ENCODE measurements at places on chromosomes 7 and 10.

DNA sequence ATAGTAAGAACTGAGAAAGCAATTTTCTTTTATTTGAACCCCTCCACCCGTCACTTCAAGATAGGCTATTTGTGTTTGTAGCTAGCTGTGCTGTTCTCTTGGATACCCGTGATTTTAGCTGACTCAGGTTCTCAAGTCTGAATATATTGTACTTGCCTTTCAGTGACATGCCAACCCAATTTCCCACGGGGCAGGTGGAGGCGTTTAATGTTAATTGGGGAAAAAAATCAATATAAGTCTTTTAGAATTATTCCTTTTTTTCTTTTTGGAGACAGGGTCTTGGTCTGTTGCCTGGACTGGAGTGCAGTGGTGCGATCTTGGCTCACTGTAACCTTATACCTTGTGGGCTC lies 36.4 kb downstream of the ZRANB1 start:
- DNase-seq: no peak

GRCh38 chr7:68699090-68699711 lies 899.1 kb upstream of the AUTS2 start:
- no peak for DNase-seq

DNA sequence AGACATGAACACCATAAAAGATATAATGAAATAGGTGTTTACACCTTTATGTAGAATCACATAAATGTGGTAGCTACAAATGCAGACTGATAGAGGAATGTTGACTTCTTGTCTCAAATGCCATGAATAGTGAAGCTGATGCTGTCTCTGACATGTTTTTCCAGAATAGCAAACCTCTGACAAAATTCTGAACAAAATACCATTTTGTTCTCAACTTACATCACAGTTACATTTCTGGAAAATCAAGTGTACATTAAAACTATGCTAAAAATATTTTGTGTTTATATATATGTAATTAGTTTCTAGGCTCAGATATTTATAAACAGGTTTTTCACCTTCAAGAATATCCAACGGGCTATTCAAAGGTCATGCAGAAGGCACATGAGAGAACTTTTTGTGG lies 16.8 kb upstream of the PTPN12 start:
- no peak for DNase-seq

DNA sequence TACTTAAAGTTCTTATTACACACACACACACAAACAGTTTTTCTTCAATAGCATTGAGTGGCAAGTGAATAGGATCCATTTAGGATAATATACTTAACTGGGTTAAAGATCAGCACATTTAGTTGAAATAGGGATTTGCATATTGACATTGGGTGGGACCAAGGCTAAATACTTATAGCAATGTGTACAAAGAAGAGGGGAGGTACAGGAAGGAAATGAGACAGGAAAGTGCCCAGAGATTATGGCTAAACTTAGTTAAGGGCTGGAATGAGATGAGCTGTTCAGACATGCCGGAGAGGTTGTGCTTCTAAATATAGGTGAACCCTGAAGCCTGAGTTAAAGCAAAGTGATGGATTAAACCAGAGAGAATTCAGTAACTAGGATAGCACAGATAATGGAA lies 95.1 kb downstream of the LSMEM1 start:
- DNase-seq: no peak

DNA sequence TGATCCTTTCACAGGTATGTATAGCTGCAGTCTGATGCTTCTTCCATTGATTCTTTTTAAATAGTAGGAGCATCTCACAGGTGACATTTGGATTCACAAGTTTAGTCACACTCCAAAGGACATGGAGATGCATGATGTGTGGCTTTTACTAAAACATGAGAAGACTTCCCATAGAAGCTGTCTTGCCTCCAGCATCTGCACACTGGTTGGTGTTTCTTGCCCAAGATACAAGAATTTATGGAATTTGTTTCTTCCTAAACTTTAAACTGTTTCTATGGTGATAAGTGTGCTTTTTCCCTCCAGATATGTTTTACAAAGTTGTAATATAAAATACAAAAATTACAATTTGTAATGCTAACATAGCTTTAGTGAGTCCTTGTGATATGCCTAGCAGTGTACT lies 24.2 kb downstream of the ADIRF start:
- DNase-seq: no peak

GRCh38 chr7:139702313-139702731 lies 75.5 kb downstream of the HIPK2 start:
- no peak for DNase-seq

- DNase-seq: no peak
These were observed 167.5 kb downstream of the ITGB1 start for GRCh38 chr10:32790483-32790882.

GRCh38 chr7:90715067-90715466 lies 118.9 kb downstream of the CDK14 start:
- no peak for DNase-seq

- no peak for DNase-seq
These were observed 1404.2 kb upstream of the CELF2 start for GRCh38 chr10:9613338-9614075.

GRCh38 chr10:76031769-76032699 lies 600.6 kb downstream of the LRMDA start:
- no peak for DNase-seq

GRCh38 chr10:1774796-1775195 lies 37.5 kb upstream of the ADARB2 start:
- DNase-seq: no peak

DNA sequence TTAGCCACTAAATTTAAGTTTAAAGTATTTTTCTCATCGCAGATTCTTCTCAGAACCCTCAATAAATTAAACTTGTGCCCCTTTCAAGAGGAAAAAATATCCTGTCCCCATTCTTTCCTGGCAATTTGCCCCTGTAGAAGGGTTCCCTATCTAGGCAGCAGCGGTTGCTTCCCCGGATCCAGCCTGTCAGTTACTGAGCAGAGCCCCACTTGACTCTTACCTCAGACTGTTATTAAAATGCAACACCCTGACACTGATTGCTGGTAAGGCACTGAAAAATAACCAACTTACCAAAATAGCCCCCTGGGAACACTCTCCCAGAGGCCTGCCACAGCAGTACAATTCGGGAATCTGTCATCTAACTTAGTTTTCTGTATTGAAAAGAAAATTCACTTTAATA lies 13.9 kb downstream of the LMTK2 start:
- DNase-seq: no peak

DNA sequence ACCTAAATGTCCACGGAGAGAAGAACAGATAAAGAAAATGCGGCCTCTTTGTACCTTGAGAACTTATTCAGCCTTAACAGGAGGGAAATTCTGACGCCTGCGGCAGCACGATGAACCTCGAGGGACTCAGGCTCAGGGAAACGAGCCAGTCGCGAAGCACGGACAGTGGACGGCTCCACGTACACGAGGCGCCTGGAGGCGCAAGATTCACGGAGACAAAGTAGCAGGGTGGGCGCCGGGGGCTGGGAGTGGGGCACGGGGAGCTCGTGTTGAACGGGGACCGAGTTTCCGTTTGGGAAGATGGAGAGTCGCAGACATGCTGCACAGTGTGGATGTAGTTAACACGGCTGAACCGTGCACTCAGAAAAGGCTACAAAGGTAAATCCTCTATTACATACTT lies 13.2 kb upstream of the UTF1 start:
- no peak for DNase-seq

GRCh38 chr7:1197997-1198625 lies 34.6 kb upstream of the UNCX start:
- no peak for DNase-seq

- no peak for DNase-seq
These were observed 409.4 kb downstream of the GATA3 start for GRCh38 chr10:8463853-8464252.

DNA sequence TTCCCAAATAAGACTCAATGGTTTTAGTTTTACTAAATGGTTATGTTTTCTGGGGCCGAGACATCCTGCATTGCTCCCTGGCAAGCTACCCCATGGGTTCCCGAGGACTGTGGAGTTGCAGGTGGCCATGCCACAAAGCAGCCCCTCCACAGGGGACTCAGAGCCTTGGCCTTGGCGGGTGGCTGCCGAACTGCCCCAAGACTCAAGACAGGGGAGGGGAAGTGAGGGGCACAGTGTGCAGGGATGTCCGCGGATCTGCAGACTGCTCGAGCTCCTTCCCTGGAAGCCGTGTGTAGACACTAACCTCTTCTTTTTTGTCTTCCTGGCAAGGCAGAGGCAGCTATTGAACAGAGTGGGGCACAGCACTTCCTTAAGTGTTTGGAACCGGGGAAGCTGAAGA lies 154.6 kb downstream of the EBF3 start:
- no peak for DNase-seq

DNA sequence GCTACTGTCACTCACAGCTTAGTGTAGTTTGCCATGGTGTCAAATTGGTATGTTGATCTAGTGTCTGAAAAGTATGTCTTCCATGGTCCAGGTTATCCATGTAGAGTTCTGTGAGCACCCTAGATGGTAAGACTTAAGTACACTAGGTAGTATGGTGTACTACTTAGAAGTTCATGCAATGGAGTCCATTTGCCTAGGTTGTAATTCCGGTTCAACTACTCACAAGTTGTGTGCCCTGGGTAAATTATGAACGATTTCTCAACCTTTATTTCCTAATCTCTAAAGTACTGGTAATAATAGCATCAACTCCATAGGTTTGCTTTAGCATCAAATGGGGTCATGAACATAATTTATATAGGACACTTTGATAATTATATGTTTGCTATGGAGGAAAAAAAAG lies 666.2 kb upstream of the CELF2 start:
- DNase-seq: no peak

DNA sequence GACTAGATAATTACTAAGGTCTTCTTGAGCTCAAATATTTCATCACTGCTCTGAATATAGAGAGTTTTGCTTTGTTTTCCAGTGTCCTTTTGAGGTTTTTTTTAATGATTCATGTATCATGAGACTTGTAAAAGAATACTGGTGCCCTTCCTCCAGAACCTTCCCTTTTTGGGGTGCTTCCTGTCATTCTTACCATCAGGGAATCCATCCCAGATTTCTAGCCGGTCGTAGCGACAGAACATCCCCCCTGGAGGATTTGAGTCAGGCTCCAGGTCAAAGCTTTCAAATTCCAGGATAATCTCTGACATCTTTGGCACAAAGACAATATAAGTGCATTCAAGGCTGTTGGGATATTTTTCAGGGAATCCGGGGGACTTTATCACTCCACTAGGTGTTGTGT lies 71.0 kb downstream of the NRP1 start:
- DNase-seq: no peak

DNA sequence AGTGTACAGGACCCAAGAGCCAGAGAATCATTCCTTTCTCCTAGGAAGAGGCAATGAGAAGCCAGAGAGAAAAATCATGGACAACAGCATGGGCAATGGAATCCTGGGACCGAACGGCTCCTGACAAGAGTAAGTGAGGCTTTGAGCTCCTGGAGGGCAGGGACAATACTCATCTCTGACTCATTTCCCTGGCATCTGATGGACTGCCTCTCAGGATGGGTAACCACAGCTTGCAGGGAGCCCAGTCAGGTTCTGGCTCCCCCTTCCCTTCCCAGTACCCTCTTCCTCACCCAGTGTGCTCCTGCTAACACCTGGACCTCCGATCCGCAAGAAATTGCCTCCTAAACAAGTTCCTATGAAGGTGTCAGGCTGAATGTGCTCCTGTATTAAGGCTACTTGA lies 51.2 kb upstream of the SORCS3 start:
- DNase-seq: no peak

DNA sequence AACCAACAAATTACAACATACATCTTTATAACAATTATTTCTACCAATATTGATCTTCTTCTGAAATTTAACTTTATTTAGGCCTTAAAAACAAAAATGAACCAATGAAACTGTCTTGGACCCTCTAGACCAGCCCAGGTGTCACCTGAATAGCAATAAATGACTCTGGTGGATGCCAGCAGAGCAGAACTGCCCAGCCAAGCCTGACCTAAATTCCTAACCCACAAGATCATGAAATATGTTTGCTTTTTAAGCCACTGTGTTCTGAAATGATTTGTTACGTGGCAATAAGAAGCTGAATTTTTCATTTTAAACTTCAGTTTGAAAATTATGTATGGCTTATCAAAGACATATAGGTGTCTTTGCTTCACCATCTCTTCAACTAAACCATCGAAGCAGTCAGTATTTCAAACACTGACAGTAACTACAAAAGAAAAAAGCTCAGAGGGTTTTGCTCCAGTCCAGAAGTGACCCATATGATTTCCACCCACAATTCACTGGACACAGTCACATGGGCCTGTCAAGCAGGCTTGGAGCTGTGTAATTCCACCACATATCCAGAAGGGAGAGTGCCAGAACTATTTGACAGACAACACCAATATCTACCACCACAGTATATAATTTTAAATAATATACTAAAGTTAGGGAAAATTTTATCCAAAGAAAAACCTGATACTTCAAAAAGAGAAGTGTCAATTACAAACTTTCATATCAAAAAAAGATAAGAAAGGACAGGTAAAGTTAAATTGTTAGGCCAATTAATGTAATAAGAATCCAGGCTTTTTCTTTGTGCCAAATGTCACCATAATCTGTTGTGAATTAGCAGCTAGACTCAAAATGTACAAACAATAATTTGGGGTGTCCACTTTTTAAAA lies 94.5 kb downstream of the KMT2C start:
- no peak for DNase-seq

GRCh38 chr7:45515346-45515745 lies 58.8 kb upstream of the ADCY1 start:
- no peak for DNase-seq

DNA sequence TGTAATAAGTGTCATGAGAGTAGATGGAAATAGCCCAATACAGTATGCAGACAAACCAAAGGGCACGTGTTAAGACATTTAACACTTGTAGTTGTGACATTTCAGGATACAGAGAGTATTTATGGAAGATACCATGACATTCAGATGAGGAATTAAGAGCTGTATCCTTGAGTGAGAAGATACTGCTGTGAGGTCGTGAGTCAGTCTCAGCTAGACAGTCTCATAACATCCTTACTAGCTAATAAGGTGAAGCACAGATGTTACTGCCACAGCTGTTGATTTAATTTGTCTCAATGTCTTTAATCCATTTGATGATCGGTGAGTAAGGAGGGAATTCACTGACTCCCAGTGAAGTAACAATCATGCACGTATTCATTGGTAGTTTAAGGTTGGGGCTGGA lies 288.0 kb upstream of the AKR1E2 start:
- no peak for DNase-seq

- peak; percentile 92 for DNase-seq
These were observed 275.2 kb downstream of the PHTF2 start for GRCh38 chr7:78073609-78074382.
